ENCODE measurements at places on chromosomes 4 and X.

- DNase-seq: no peak
These were observed 46.9 kb downstream of the SEPTIN11 start for GRCh38 chr4:76996445-76996844.

GRCh38 chrX:110210417-110211139, 107.3 kb downstream of the AMMECR1 start:
- no peak for DNase-seq

DNA sequence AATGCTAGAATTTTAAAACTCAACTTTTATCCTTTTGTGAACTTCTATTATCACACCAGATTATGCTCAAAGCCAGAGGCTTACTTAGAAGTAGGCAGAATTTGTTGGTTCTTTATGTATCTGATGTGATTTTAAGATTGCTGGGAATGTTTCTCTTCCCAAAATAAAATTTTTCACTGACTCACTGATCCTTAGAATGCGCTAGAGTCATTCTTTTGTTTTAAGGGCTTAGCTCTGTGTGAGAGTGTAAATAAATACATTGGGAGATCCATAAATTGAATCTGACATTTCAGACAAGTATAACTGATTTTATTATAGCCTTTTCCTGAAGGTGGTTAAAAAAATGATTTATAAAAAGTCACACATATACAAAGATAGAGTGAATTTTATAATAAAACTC, 101.3 kb downstream of the LARP1B start:
- DNase-seq: no peak

GRCh38 chrX:144494074-144494473, 610.2 kb downstream of the UBE2NL start:
- no peak for DNase-seq

- DNase-seq: no peak
These were observed 191.4 kb downstream of the SOWAHB start for GRCh38 chr4:76706581-76706980.

DNA sequence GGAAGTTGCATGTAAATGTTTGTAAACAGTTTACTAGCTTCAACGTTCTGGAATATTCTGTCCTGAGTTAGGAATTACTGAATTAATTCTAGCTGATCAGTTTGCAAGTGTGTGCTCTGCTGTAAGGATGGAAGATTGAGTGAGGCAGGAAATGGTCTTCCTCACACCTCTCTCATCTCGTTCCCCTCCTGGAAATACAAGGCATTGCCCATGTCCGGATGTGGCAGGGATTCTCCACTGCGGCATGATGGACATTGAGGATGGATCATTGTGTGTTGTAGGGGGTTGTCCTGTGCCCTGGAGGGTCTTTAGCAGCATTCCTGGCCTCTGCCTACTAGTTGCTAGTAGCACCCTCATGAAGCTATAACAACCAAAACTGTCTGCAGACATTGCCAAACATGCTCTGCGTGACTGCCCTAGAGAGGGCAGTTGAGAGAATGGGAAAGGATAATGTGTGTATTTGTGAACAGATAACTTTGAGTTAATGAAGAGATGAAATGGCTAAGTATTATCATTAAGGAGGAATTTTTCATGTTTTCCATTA, 12.6 kb downstream of the CA5B start:
- DNase-seq: no peak

DNA sequence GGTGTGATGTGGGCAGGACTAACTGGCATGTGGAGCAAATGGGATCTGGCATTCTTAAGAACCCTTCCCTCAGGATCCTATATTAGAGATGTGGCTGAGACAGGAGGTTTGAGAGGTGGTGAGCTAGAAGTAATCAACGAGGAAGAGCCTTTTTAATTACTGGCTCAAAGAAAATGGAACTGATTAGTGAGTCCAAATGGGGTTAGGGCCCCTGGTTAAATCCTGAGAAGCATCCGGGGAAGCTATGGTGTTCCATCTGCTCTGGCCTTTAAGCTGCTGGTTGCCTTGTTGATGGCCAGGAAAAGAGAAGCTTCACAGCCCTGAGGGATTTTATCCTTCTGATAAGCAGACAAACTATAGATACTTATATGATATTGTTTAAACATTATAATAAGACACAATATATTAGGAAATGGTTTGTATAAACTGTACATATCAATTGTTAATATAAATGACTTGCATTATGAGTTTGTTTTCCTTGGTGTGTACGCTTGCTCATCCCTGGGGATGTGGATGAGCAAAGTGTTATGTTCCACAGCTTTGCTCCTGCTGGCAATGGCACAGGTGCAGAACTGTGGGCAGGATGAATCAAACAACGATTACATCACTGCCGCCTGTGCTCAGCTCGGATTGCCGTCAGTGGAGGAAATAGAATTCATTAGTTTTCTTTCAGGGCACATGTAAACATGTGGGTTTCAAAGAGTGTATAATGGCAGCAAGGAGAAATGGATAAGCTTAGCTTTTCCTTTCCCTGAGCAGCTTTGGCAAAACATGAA, 328.6 kb upstream of the ARX start:
- DNase-seq: no peak

DNA sequence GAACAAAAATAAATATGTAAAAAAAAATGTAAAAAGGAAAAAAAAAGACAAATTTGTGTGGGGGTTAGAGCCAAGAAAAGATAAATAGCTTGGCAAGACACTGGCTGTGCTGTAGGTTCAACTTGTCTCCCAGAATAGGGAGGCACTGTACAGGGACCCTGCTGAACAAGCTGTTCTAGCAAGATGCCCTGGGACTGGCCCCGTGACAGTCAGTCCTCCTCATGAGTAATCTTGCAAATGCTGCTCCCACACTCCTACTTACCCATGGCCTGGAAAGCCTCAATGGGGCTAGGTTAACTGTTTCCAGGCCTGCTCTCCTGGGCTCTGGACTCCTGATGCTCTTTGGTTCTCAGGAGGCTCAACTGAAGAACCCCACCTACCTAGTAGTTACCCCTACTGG, 106.8 kb downstream of the ATG4A start:
- no peak for DNase-seq

- no peak for DNase-seq
These were observed 3.3 kb upstream of the SUPT20HL1 start for GRCh38 chrX:24357106-24357505.
